ENCODE measurements at places on chromosomes 6 and 20.

DNA sequence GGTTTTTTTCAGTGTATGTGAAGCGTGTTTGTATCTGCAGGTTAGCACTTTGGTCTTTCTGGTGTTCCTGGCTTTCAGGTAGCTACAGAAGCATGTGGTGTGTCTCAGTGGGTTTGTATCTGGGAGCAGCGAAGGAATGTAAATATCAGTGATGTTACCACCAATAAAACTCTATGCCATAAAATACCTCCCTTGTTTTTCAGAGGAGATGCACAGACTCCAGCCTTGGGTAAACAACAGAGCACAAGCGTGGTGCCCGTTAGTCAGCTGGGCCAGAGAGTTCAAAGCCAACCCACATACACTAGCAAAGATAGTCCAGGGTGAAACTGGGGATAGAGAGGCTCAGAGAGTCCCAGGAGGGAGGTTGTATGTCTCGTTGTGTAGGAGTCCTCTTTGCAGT, 393.8 kb downstream of the SMOC2 start:
- DNase-seq, result no peak

DNA sequence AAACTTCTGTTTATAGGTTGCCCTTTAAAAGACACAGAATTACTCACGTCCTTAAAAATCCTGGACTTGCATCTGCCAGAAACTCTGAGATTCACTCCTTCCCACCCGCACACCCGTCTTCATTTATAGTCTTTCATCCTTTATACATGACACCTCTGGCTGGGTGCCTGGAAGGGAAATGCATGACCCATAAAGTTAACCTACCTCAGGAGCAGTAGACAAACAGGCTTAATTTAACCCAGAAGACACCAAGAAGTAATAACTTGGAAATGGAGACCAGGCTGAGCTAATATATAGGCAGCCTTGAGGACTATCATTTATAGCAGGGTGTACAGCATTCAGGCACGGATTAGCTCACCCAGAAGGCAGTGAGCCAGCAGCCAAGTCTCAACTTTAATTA, 429.0 kb upstream of the NRSN1 start:
- DNase-seq, result no peak

DNA sequence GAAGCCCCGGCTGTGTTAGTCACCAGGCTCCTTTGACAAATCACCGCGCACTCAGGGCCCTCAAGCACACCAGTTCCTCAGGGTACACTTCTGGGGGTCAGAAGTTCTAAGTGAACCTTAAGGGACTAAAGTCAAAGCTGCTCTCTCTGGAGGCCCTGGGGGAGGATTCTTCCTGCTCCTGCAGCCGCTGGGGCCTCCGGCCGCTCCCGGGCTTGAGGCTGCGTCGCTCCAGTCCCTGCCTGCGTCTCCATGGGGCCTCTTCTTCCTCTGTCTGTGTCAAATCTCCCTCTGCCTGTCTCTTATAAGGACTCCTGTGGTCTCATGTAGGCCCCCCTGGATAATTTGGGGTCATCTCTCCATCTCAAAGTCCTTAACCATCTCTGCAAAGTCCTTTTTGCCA, 18.1 kb upstream of the GATA5 start:
- DNase-seq, result no peak

- no peak for DNase-seq
Measured at GRCh38 chr6:151276112-151276740, 36.5 kb downstream of the AKAP12 start.

DNA sequence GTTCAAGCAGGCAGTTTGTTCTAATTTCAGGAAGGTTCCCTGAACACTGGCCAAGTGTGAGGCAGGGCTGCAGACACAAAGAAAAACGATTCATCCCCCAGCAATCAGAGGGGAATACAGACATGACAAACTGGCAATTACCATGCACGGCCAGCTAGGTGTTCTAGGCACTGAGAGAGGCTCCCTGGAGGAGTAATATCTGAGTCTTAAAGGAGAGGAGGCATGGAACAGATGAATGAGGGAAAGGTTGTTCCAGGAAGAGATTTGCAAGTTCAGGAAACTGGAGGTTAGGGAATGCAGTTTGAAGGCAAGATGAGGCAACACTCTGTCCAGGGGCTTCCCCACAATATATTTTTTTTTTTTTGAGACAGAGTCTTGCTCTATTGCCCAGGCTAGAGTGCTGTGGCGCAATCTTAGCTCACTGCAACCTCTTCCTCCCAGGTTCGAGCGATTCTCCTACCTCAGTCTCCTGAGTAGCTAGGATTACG, 11.1 kb downstream of the RRAGD start:
- DNase-seq, result no peak

- DNase-seq, result no peak
Measured at GRCh38 chr6:157989541-157990289, 8.1 kb downstream of the SYNJ2 start.

DNA sequence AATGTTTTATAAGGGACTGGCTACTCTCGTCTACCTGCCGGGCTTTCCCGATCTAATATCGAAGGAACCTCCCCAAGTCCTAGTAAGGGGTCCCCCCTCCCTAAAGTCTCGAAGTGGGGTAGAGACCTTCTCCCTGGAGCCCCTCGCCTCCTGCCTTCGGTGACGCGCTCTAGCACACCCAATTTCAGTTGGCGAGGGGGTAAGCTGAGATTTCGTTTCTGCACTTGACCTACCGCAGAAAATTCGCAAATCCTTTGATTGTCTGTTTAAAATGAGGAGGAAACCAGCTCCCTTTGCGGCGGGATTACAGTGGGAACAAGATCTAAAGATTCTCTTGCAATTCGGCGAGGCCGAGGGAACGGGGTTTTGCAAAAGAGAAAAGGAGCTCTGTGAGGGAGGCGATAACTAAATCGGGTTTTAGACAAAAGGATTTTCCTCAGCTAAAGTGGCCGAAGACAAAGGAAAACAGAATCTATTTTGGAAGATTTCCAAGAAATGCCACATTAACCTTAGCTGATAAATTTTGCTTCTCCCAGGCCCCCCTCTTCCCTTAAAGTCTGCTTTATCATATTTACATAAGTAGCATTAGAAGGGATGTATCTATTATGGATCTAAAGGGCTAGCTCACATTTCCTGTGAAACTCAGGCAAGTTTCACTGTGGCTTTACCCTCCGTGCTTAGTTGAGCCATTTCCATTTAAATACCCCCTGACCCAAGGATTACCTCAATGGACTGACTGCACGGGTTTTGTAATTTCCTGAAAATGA, 8.4 kb downstream of the SIM1 start:
- DNase-seq, result no peak

DNA sequence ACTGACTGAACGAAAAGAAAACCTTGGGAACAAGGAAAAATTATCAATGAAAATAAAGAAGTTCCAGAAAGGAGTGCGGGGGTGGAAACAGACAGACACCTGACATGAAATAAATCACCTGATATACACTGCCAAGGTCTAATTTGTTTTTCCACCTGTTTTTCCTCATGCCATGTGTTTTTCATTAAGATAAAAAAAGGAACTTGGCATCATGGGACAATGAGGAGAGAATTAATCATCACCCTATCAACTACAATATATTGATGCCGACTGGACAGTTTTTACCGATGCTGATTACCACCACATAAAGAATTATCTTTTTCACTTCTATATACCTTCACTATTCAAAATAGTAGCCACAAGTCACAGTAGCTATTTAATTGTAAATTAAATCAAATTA, 233.2 kb downstream of the ARHGAP18 start:
- no peak for DNase-seq

DNA sequence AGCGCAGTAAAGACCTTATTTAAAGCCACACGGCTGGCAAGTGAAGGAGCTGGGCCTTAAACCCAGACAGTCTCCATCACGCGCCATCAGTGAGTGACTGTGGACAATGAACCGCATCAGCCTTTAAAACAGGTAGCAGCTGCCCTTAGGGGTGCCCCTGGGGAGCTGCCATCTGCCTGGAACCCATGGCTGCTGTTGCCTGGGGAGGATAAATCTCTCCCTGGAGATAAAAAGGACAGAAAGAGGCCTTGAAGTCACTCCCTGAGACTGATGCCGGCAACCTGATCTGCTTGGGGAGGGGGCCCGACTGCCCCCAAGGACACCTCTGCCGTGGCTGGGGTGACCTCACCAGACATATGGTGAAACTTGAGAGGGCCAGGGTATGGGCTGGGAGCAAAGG, 73.5 kb downstream of the PREX1 start:
- no peak for DNase-seq

- DNase-seq, result no peak
Measured at GRCh38 chr6:32076321-32076809, 32.8 kb downstream of the TNXB start.

DNA sequence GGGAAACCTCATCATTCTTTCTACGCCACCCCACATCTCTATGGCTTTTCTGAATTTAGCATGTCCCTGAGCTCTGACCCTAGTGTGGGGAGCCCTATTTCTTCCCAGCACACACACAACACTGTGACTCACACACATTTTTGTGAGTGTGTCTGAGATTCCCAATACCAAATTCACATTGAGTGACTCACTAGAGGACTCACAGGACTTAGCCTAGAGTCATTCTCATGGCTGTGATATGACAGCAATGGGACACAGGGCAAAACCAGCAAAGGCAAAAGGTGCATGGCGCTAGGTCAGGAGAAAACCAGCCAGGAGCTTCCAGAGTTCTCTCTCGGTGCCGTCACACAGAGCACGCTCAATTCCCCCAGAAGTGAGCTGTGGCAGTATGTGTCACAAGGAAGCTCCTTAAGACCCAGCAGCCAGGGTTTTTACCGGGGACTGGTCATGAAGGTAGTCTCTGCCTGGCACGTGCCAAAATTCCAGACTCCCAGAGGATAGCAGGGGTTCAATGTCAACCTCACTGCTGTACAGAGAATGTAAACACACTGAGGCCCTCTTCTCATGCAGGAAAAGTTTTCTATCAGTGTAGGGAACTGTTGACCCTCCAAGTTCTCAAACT, 6.2 kb downstream of the CSTL1 start:
- no peak for DNase-seq

DNA sequence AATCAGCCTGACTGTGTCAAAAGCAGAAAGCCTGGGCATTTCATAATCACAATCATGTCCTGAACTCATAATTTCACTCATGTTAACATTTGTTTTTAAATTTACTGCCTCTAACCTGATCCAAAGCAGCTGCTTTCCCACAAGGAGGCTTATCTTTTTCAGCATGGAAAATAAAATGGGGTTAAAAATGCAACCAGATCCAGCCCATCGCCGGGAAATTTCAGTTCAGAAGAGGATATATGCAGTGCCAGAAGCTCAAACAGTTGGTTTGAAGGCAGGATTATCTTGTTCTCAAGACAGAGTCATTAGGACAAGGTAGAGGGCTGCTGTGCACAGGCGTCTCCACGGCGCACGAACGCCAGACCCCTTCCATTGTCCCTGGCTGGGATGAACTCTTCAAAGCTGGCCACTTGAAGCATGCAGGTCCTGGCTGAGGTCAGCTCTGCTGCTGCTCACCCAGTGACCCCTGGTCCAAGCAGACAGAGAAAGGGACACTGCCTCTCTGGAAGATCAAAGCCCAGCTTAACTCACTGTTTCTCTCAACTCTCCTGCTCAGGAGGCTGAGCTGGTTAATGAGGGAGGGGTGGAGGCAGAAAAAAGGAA, 191.1 kb upstream of the HEY2 start:
- no peak for DNase-seq

GRCh38 chr6:118216751-118217150, 309.7 kb downstream of the SLC35F1 start:
- DNase-seq, result no peak

DNA sequence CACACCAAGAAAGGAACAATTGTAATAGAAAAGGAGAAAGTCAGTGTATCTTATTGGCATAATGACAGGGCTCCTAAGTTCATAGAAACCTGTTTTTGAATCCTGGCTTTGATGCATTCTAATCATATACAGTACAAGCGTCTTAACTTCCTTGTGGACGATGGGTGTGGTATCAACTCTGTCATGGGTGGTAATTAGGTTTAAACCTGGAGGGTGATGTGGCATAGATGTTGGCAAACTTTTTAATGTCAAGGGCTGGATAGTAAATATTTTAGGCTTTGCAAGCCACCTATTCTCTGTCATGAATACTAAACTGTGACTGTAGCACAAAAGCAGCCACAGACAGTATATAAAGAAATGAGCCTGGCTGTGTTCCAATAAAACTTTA, 138.7 kb upstream of the EDN1 start:
- DNase-seq, result no peak

Data from hematopoietic multipotent progenitor cell treated with erythropoietin and hydrocortisone succinate and interleukin-3 and kit ligand, for 8 days (in vitro differentiated cells).